NCI-H1105 (cell line): ENCODE measurements at places on chromosomes 5 and 9.

DNA sequence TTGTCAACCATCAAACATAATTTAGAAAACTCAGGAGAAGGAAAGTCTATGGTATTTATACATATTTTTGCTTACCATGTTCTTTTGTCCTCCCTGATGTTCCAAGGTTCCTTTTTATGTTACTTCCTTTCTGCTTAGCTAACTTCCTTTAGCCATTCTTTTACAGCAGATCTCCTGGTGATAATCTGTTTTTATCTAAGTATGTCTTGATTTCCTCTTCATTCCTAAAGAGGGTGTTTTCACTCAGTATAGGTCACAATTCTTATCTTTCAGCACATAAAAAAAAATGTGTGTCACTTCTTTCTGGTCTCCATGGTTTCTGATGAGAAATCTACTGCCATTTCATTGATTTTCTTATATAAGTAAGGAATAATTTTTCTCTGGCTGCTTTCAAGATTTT is 384.4 kb upstream of the PDE4D start:
- DNase-seq: no peak

- DNase-seq: no peak
Observed at GRCh38 chr5:124679578-124680199, 66.8 kb downstream of the ZNF608 start.

GRCh38 chr9:134723037-134723436 is 81.4 kb downstream of the COL5A1 start:
- no peak for DNase-seq

DNA sequence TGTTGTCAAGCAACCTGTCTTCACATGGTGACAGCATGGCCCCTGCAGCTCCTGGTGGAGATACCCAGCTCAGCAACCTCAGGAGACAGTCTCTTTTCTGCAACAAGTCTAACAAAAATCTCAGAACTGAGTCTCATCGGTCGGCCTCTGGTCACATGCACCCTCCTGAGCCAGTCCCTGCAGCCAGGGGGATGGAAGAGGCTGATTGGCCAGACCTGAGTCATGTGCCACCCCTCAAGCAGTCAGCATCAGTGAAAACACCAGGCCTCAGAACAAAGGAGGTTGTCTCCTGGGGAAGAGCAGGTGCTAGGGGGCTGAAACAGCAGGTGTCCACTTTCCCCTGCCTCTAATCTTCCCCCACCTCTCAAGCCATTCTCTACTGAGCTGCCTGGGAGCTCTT is 54.4 kb downstream of the SMIM23 start:
- no peak for DNase-seq

DNA sequence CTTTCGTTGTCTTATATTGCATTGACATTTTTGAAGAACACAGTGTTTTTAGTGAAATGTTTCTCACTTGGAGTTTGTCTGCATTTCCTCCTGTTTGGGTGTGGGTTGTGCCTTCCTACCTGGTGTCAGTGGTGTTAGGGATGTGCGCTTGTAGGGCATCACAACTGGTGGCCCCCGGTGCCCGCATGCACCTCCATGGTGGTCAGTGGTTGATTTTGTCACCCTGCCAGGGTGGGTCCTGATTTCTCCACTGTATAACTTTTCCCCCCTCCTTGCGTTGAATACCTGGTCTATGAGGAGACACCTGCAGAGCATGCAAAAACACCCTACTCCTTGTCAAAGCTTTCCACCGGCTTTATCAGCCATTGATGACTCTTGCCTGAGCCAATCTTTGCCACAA is 132.9 kb downstream of the BARX1 start:
- DNase-seq: no peak

- DNase-seq: no peak
Observed at GRCh38 chr5:17860660-17861315, 226.5 kb downstream of the TAF11L14 start.

GRCh38 chr9:135512241-135512603 is 9.0 kb upstream of the LCN1 start:
- no peak for DNase-seq

GRCh38 chr9:136171009-136171800 is 33.7 kb downstream of the LHX3 start:
- DNase-seq: peak; percentile 80

DNA sequence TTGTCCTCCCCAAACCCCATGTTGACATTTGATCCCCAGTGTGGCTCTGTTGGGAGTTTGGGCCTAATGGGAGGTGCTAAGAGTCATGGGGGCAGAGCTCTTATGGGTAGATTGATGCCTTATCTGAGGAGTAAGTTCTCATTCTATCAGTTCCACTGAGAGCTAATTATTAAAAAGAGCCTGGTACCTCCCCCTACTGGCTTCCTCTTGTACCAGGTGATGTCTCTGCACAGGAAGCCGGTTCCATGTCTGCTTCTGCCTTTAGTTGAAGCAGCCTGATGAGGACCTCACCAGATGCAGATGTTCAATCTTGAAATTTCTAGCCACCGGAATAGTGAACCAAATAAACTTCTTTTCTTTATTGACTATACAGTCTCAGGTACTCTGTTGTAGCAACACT is 10.8 kb downstream of the GABRB2 start:
- no peak for DNase-seq

DNA sequence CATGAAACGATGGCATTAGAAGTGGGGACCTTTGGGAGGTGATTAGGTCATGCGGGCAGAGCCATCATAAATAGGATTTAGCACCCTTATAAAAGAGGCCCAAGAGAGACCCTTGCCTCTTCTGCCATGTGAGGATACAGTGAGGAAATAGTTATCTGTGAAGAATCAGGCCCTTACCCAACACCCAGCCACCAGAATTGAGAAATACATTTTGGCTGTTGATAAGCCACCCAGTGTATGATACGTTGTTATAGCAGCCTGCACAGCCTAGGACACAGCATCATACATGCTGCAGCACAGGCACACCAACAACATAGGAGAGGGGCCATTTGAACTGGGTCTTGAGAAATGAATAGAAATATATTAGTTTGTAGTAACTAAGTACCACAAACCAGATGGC is 8.0 kb upstream of the MAMDC2 start:
- DNase-seq: no peak

DNA sequence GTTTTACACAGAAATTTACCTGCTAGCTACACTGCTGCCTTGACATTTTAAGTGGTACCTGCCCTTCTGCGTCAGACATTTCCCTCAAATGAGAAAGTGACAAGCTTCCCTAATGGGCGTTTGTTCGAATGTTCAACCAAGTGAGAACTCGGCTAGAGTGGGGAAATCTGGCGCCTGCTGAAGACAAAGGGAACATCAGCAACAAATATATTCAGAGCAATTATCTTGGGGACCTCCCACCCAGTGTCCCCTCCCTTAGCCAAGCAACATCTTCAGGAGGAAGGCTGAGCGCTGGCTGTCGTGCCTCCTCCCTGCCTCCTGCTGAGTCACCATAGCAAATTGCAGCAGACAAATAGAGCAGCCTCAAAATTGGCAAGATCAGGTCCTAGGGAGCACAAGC is 57.1 kb downstream of the MFAP3 start:
- DNase-seq: peak; percentile 48

- no peak for DNase-seq
Observed at GRCh38 chr5:140214831-140215230, 39.8 kb downstream of the CYSTM1 start.

- no peak for DNase-seq
Observed at GRCh38 chr5:113224605-113225065, 210.2 kb downstream of the TSSK1B start.

DNA sequence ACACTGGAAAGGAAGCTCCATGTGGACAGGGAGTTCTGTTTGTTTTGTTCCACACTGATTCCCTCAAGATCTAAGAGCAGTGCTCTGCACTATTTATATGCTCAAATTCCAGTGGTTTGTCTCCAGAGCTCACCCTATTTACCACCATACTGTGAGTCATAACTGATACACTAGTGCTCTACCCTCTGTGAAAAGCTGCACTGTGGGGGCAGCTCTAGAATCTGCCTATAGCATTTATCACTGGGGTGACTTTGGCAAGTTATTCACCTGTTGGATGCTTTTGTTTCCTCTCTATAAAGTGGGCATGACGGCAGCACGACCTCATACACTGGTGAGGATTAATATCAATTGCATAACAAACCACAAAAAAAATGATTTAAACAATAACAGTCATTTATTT is 307.8 kb downstream of the NR2F1-AS1 start:
- no peak for DNase-seq

GRCh38 chr9:136078024-136078423 is 17.1 kb downstream of the NACC2 start:
- DNase-seq: no peak

- no peak for DNase-seq
Observed at GRCh38 chr9:77386187-77386586, 208.9 kb downstream of the VPS13A start.

DNA sequence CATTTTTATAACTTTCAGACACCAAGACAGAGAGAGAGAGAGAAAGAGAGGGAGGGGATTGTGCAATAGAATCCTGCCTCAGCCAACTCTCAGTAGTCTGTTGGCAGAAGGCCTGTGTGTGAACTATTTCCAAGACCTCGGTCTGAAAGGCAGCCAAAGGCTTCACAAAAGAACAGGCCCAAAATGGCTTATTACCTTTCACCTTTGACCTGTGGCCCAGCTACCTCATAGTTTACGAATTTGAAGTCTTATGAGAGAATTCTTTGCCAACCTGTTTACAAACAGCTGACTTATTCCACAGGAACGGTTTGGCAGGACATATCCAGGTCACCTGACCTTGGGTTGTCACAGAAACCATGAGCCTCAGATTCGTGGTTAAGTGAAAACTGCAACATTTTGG is 48.6 kb downstream of the NR2F1-AS1 start:
- DNase-seq: no peak

DNA sequence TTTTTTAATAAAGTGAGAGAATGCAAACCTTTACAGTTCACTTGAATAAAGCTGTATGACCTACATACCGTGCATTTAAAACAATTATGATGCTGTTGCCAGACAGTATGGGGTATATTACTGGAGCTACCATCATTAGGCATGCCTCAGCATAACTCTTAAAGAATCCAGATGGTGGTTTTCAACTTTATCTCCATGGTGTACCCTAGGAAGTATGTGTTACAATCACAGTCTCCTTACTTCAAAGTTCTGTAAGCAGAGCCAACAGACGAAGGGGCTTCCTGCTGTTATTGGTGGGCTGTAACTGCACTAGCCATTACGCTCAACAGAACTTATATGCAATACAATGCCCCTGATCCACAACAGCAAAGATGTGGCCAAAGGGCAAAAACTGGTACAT is 803.3 kb downstream of the DTWD2 start:
- no peak for DNase-seq

GRCh38 chr5:141929398-141930058 is 5.9 kb downstream of the DELE1 start:
- DNase-seq: no peak

DNA sequence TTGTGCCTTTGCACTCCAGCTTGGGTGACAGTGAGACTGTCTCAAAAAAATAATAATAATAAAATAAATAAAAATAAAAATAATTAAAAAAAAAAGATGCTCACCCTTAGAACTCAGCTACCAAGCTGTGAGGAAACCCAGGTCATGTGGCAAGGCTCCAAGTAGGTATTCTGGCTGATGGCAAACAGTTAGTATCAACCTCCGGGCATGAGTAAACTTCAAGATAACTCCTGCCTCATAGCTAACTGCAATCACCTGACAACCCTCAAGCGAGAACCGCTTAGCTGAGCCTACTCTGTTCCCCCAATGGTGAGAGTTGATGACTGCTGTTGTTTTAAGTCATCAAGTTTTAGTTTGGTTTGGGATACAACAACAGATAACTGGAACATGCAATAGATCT is 6.1 kb upstream of the SLC44A1 start:
- DNase-seq: no peak

- no peak for DNase-seq
Observed at GRCh38 chr5:64513492-64513891, 7.7 kb downstream of the RGS7BP start.

DNA sequence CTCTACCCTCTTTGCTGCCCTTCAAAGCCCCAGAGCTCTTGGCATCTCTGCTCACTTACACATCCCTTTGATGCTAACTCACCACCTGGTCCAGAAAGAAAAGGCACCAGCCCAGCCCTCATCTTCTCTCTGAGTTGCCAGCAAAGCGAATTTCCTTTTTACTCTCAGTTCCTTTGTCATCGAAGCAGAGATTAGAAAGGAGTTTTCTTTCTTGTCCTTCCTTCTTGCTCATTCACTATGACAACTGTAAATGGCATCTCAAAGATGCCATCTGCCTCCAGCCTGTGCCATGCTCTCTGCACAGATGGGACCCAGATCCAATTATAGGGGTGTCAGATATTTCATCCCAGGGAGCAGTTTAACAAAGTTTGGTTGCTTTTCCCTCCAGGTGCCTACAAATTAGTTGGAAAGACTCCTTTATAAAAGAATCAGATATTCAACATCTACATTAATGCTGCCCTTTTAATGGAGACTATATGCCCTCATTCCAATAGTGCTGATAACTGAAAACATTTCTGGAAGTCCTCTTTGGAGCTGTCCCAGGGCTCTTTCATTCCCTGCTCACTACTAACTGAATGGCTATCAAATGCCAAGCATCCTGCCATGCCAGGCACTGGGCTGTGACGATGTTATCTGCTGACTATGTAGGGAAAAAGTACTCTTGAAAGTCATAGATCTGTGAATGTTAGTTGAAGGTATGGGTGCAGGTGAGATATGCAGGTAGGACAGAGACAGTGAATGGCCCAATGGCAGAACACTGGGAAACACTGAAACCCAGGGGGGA is 58.9 kb downstream of the SUSD1 start:
- DNase-seq: no peak

GRCh38 chr5:29122306-29122705 is 2071.2 kb upstream of the CDH6 start:
- no peak for DNase-seq

GRCh38 chr9:98007251-98007928 is 24.2 kb downstream of the ANP32B start:
- no peak for DNase-seq

- DNase-seq: no peak
Observed at GRCh38 chr9:92095236-92095635, 20.0 kb downstream of the SPTLC1 start.

DNA sequence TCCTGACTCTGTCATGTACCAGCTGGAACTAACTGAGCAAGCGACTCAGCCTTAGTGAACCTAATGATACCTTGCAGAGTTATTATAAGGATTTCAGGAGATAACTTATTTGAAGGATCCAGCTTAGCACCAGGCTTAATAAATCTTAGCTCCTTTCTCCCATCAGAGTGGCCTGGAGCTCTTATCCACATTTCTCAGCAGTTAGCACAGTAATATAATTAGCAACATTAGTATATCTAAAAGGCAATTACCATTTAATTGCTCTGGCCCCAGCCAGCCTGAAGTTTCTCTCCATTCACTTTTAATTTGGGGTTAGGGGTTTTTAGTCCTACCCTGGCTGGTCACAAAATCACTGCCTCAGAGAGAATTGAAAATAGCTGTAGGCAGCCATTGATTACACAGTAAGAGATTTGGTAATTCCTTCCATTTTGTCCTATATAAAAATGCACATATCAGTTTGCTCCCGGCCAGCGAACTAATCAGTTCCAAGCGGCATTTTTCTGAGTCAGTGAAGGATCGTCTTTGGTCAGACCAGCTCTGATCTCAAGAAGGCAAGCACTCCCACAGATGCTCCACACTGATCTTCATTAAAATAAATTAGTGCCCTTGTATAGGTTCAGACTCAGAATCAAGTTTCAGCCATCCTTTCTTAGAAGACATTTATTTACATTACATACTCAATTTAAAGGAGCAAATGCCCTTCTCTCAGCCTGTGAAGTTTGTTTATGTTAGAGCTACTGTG is 56.6 kb downstream of the SNCAIP start:
- no peak for DNase-seq

GRCh38 chr9:112654282-112654681 is 63.6 kb downstream of the INIP start:
- DNase-seq: no peak
